ENCODE measurements at places on chromosomes 3 and 15. TPM values are rescaled to one million over a fixed set of nuclear protein-coding genes. Genes with fewer than 3 reads are reported as not detected.

- DNase-seq: no peak
These were observed 334.4 kb upstream of the TRIM42 start for GRCh38 chr3:140343211-140344081.

GRCh38 chr3:14288833-14289451, 110.3 kb downstream of the LSM3 start:
- no peak for DNase-seq

DNA sequence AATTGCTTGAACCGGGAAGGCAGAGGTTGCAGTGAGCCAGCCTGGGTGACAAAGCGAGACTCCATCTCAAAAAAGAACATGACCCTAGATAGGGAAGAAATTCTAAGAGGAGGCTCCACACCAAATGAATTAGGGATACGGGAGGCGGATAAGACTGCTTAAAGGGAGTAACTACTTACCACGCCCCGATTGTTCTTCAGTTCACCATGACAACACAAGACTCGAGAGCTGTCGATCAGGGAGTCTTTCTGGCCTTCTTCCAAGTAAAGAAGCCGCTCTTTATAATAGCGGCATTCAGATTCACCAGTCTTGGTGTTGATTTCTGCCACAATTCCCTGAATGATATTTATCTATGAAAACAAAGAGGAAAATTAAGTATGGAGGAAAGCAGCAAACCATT, 53.9 kb upstream of the TASOR start:
- DNase-seq: no peak

Gene SCN11A
- total RNA-seq: 3.7 TPM

Gene AGBL1
- not detected for total RNA-seq
